ENCODE measurements at places on chromosomes 7 and 10.

DNA sequence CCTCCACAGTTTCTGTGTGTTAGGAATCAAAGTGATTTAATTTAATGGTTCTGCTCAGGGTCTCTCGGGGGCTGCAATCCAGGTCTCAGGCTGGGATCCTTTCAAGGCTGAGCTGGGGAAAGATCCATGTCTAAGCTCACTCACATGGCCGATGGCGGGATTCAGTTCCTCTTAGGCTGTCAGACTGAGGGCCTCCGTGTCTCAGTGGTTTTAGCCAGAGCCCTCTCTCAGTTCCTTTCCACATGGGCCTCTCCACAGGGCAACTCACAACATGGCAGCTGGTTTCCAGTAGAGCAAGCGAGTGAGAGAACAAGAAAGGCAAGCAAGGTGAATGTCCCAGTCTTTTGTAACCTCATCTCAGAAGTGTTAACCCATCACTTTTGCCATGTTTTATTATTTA is 26.9 kb downstream of the CAV1 start:
- no peak for DNase-seq

DNA sequence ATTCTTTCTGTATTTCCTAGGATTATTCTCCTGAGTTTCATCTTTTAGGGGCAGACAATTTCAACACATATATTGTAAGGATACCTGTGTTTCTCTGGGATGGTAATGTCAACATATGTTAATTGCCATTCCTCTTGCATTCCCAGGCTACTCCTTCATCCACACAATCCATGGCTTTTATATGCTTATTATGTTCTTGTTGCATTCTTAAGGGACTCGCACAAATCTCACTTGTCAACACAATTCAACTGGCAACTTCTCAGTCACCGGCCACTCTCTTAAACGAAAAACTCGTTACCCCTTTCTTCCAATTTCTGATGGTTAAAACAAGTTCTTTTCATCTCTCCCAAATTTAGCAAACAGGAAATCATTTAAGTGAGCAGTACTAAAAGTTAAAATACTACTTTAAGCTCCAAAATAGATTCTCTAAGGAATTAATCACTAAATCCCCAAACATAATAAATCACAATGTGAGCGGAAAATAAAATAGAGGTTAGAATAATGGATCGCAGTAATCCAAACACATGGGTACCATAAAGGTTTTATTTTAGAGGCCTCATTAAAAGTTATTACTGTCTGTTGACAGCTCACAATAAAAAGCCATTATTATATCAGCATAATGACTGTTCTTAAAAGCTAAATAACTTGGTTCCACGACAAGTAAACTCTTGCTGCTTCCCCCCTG is 223.2 kb downstream of the ELMO1 start:
- no peak for DNase-seq

DNA sequence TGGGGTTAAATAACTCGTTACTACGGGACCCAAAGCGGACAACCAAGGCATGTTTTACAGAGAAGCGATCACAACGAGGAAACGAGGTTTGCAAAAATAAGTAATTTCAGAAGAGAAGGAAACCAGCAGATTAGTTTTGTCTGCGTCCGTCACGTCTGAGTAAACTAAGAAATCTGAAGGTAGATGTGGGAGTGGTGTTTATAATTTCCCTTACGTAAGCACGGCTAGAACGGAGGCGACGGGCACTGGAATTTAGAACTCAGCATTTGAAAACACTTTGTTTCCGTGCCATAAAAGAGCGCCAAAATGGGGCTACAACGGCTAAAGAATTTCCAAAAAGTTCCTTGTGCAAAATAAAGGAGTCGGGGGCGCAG is 718 bp upstream of the UMAD1 start:
- DNase-seq = no peak

- no peak for DNase-seq
Measured at GRCh38 chr7:75808106-75808505, 5.5 kb downstream of the CCL24 start.

DNA sequence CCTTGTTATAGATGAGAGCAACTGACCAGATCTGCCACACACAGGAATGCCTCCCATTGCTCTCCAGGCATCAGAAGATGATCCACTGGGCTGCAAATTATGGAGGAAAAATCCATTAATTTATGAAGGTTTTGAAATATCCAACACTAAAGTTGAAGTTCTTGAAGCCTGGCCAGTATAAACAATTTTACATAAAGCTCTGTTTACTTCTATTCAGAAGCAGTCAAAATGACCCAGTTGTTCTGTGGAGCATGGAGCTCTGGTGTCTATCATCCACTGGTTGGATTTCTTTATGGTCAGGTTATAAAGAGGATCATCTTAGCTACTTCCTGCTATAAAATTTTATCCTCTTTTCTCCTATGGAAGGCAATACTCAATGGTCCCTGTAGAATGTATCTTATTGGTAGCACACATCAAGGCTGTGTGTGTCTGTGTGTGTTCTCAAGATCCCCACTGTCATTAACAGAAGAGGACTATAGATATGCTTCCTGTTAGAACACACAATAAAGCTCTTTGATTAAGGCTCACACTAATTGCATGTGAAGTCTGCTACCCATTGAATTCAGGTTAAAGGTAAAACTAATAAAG is 747.4 kb downstream of the SUGCT start:
- no peak for DNase-seq

DNA sequence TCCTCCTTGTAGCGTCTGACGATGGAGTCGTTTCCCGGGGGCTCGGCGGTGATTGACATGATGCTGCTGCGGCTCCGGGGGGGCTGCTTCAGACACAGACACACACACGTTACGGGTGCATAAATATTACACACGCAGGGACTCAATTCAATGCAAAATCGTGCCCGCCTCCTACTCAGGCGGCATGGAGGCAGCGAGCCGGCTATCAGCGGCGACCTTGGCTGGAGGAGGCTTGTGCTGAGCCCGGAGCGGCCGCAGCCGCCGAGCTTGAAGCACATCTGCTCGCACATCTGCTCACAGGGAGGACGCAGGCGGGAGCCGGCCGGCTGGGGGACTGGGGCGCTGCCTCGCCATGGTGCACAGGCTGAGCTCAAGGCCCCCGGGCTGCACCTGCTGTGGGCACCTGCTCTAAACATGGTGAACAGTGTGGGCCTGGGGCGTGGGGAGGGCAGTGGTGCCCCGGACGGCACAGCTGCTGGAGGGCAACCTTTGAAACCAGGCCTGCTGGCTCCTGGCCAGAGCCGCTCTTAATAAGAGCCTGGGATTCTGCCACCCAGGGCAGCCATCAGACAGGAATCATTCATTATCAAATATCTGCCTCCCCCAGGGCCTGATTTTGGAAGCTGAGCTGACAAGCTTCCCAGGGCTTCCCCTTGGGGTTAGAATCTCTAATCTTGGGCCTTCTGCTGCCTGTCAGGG is 84.7 kb upstream of the GNA12 start:
- no peak for DNase-seq

DNA sequence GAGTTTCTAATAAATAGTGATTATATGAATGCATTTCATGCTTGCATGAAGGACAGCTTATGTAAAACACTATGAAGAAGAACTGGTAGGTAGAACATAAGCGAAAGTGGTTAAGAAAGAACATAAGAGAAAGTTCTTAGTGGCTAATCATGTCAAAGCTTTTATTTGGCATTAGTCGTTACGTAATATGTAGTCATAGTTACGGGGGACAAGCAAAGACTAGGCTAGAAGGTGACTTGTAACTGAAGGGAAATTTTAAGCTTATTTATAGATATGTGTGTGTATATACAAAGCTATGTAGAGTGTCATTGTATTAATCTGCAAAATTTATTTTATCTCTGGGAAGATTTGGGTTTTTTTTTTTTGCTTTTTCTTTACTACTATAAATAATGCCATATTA is 36.9 kb downstream of the CAPZA2 start:
- DNase-seq = no peak

GRCh38 chr7:17769918-17770317 is 170.4 kb downstream of the SNX13 start:
- DNase-seq = peak; percentile 58

DNA sequence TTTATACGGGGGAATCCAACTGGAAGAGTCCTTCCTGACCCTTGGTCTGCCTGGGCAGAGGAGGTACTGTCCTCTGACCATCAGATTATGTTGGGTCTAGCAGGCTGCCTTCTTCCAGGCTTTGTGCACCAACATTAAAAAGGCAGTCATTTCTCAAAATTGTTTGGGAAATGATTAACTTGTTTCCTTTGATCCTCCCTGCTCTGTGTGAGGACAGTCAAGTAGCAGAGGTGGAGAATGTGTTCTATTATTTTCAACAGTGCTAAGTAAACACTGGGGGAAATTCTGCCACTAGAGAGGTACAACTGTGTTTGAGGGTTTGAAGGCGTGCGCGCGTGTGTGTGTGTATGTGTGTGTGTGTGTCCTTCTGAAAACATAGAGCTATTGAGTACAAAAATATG is 20.6 kb downstream of the ACSL5 start:
- no peak for DNase-seq

DNA sequence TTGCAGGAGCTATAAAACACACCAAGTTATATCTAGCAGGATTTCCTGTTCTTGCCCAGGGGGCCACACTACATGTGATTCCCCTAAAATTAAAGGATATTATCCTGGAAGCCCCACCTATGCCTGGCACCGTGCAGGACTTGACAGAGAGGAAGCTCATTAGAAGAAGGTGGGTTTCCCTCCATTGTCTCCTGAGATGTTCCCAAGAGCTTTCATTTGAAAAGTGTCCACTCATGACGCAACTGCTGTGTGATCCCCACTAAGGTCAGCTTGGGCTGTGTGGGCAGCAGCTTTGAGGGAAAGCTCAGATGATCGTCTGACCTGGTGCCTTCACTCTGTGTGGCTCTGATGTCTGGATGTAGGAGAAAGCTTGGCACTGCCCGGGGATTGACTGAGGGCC is 53.5 kb downstream of the RAMP3 start:
- DNase-seq = no peak

DNA sequence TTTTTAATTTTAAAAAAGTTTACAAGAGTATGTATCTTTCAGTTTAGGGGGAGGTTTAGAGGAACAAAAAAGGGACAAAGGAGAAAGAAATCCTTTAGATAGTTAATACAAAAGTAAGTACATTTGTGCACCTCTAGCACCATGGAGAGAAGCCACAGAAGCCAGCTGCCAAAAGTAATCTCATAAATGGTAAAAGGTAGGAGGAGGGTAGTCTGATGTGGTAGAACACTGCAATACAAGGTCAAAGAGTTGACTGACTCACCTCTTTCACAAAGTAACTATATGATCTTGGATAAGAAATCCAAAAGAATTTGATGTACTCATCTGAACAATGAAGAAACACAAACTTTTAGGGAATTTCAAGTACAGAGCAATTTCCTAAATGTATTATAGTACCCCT is 68.1 kb downstream of the CNOT4 start:
- DNase-seq = no peak

DNA sequence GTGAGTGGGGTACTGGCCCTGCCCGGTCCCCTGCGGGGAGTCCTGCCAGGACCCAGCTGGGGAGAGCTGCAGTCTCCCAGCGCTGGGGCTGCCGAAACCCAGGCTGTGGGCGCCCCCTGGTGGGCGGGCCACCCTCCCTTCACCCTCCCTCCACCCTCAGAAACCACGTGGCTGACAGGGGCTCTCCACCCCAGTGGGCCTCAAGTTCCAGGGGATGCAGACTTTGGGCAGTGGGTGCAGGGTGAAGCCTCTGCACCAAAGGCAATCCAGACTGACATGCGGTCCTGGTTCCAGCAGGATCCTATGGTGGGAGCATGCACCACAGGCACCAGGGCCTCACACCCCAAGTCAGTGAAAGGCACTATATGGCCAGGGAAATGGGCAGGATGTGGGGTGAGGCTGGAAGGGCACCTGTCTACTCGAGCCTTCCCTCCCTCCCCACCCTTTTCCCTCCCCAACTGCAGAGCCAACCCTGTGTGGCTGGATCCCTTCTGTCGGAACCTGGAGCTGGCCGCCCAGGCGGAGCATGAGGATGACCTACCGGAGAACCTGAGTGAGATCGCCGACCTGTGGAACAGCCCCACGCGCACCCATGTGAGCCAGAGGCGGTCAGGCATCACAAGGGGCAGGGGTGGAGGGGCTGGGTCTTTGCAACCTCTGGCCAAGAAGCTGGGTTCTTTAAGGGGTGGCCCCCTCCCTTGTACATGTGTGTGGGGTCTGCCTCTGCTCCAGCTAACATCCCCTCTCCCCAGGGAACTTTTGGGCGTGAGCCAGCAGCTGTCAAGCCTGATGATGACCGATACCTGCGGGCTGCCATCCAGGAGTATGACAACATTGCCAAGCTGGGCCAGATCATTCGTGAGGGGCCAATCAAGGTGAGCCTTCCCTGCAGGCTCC is 38.8 kb downstream of the PSAP start:
- peak; percentile 37 for DNase-seq

GRCh38 chr10:126197036-126197543 is 191.2 kb downstream of the ADAM12 start:
- no peak for DNase-seq

DNA sequence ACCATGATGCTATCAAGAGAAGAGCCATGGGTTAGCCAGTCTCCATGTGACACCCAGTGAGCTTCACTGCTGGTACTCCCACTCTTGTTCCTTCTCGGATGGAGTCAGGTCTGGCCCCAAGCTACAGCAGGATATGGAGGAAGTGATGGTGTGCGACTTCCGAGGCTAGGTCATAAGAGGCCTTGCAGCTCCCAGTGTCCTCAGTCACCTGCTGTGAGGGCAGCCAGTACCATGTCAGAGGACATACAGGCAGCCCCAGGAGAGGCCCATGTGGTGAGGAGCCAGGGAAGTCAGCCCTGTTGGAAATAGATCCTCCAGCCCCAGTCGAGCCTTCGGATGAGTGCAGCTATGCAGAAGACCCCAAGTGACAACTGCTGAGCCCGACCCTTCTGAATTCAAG is 237.0 kb downstream of the EBF3 start:
- DNase-seq = no peak

GRCh38 chr7:45176886-45177731 is 19.5 kb downstream of the RAMP3 start:
- DNase-seq = no peak

DNA sequence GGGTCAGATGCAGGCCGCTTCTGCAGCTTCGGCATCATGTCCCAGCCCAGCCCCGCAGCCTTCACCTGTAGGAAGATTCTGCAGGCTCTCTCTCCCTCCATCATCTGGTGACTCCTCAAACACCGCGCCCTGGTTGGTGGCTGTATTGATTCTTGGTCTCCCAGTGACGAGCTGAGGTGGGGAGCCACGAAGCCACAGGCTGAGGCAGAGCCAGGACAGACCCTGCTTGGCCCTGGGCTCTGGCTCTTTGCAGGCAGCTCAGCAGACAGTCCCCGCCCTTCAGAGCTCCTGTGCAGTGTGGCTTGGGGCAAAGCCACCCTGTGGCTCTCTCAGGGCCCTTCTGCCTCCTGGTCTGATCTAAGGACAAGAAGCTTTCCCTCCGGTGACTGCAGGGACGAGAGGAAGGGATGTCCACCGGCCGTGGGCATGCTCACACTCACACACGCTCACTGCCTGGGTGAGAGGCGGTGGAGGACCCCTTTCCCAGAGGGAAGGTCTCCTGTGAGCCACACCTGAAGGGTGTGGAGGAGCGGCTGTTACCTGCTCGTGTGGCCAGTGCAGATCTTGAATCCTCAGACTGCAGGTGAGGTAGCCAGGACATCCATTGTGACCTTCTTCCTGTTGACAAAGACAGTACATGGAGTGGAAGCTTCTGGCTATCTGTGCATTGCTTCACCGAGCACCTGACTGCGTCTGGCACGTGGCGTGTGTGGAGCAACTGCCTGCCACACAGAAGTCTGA is 79.6 kb downstream of the INPP5A start:
- DNase-seq = no peak
